ENCODE measurements at places on chromosomes 7 and 10.
A peak's percentile ranks its signal among the peaks of the same experiment; 100 is the strongest.

- DNase-seq, result no peak
Observed at GRCh38 chr7:87328281-87328680, 17.2 kb upstream of the CROT start.

DNA sequence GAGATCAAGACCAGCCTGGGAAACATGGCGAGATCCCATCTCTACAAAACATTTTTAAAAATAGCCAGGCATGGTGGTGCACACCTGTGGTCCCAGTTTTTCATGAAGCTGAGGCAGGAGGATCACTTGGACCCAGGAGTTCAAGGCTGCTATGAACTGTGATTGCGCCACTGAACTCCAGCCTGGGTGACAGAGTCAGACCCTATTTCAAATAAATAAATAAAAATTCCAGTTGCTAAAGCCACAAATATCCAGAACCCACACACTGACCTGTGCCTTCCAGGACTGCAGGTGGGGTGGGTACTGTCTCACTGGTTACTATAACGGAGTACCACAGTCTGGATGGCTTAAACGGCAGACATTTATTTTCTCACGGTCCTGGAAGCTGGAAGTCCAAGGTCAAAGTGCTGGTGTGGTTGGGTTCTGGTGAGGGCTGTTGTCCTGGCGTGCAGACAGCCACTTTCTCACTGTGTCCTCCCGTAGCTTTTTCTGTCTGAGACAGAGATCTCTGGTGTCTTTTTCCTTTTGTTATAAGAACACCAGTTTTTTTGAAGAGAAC lies 38.8 kb downstream of the ASB13 start:
- DNase-seq, result no peak

DNA sequence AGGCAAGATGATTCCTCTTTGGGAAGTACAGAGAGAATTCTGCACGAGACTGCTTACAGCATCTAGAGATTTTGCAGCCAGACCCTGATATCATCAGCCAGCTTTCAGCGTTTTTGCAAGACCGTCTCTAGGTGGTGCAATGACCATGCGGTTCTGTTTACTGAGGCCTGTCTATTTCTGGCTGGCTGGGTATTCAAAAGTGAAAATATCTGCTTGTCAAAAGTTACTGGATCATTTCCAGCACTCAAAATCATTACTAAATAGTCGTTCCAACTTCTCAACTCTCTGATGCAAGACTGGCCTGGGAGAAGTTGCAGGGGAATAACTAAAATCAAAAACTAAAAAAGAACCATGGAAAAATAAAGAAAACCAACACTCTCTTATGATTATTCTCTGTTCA lies 240.1 kb downstream of the ELMO1 start:
- DNase-seq, result peak; percentile 93

- peak; percentile 89 for DNase-seq
Observed at GRCh38 chr7:151876899-151877777, at the start of gene PRKAG2. TSS of gene PRKAG2 (minus strand) at chr7:151877115. CDS start at chr7:151876620, 495 bp downstream.

DNA sequence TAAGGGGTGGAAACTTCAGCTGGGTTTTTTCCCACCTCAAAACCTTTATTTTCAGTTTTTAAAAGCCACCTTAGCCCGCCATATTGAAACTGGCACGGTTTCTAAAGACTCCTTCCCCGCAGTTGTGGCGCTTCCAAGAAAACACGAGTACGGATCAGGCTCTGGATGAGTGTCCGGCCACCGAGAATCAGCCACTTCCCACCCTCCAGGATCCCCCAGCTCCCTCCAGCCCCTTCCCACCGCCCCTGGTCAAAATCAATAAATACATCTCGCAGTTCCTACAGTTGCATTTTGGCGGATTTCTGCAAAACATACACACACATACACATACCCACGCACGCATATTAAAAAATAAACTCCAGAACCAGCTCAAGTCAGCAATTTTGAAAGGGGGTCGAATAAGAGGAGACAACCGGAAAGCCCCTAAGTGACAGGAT lies 1.1 kb downstream of the SFMBT2 start:
- DNase-seq, result no peak
